Stimulated activated CD4-positive, alpha-beta T cell treated with anti-CD3 and anti-CD28 coated beads, TNF-alpha, amount 100 ng/mL, for 24 hours (primary cell): ENCODE measurements at places on chromosomes 16 and 17.

DNA sequence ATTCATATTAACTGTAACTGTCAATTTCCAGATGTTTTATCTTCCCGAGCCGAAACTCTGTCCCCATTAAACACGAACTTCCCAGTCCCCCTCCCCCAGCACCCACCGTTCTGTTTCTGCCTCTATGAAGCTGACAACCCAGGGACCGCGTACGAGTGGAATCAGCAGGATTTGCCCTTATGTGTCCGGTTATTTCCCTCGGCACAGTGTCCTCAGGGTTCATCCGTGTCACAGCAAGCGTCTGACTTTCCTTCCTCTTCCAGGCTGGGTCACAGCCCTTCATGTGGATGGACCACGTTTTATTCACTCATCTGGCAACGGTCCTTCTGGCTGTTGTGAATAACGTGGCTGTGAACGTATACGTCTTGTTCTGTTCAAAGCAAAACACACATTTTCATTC is 31.3 kb downstream of the METRNL start:
- DNase-seq = no peak

GRCh38 chr17:58081646-58082340 is 1.4 kb upstream of the DYNLL2 start:
- DNase-seq = no peak

DNA sequence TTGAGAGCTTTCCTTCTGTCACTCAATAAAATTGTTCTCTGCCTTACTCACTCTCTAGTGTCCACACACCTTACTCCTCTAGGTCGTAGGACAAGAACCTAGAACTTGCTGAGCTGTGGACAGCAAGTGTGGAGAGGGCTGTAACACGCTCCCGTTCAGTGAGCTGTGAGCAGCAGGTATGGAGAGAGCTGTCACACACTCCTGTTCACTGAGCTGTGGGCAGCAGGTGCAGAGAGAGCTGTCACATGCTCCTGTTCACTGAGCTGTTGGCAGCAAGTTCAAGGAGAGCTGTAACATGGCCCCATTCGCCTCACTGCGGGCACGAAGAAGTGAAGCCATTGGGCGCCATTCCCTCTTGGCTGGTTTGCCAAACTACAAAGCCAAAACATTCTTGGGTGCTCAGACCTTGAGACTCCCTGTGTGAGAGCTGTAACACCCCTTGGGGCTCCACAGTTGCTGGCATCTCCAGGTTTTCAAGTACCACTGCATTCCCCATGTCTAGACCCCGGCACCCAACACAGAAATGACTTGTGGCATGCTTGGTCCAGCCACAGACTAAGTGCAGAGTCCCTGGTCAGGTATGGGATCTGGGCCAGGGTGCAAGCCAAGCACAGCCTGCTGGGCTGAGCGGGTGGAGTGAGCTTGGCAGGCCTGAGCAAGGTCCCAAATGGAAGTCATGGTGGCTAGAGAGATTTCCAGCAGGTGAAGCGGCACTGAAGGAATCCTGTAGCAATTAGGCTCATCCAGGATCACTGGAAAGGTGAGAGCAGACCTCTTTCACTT is 608.0 kb upstream of the CDH8 start:
- no peak for DNase-seq

DNA sequence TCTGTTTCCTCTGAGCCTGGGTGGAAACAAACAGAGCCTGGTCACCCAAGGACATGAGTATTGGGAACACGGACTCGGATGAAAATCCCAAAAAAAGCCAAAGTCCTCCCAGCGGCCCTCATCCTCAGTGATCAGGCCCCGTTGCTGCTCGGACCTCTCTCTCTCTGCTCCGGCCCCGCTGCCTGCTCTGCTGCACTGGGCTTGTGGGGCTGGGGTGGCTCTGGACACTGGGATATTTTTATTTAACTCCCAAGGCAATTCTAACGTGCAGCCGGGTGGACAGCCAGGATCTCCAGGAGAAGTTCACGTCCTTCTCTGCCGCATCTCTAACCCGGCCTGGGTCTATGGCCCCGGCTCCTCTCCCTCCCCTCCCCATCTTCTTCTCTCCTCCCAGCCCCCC is 280.9 kb upstream of the TNRC6C start:
- DNase-seq = no peak

DNA sequence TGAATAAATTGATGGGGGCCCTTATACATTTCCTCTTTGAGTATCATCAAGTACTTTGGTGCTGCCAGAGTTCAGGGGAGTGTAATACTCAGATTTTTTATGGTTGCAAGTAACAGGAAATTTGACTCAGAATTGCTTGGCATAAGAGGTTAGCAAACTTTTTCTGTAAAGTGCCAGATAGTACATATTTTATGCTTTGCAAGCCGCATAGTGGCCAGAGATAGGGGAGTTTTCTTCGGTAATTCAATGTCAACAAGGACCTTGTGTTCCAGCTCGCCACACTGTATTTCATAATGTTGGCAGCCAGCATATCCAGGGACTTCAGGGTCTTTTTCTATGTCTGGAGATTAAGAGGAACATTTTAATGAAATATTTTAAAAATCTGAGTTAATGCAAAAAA is 51.0 kb upstream of the MARCHF10 start:
- no peak for DNase-seq

- peak; percentile 39 for DNase-seq
Measured at GRCh38 chr16:3503523-3503922, 2.7 kb downstream of the CLUAP1 start.

DNA sequence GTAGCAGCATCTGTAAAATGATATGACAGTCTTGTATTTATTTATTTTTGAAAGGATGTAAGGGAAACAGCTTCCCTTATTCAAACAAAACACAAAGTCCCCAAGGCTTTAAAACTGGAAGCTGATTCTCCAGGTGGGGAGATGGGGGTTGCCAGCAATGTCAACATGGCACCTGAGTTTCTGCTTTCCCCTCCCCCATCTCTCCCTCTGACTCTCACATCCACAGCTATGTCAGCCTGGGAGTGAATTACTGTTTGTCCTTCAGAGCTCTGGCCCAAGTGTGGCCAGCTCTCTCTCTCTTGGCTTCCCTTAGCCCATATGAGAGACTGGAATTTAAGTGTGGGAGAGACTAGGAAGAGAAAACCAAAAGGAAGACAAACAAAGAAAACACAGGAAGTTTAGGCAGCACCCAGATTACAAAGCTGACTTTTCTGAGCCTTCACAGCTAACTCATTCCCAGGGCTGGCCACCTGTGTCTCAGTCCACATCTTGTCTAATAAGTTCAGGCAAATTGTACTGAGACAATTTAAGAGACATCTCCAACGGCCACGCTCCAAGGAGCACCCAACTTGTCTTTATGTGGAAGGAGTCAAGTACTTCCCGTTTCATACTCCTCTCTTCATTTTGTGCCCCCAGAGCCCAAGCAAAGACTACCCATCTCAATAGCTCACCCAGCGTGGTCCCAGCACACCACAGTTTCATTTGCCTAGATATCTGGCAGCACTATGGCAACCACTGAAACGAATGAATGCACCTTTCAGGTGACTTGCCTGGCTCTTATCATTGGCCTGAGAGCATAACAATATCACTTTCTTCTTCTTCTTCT is 69.2 kb downstream of the SOX9 start:
- no peak for DNase-seq

DNA sequence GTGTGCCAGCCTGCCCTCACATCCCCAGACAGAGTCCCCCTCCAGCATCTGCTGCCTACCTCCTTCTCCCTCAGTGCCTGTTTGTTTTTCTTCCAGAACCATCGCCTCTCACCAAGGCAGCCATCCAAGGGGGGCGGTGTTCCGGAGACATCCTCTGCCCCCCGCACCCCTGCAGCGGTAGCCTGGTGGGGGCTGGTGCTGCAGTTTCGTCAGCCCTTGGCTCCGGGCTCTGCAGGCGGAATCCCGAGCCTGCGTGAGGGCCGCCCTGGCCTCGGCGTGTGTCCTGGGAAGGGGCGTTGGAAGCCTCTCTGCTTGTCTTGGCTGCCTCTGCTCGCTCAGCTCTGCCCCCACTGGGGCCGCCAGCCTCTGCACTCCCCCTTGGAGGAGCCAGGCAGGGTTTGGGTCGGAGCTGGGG is 126.0 kb upstream of the CIBAR2 start:
- DNase-seq = no peak

GRCh38 chr17:79622122-79622601 is 11.3 kb upstream of the RBFOX3 start:
- no peak for DNase-seq

DNA sequence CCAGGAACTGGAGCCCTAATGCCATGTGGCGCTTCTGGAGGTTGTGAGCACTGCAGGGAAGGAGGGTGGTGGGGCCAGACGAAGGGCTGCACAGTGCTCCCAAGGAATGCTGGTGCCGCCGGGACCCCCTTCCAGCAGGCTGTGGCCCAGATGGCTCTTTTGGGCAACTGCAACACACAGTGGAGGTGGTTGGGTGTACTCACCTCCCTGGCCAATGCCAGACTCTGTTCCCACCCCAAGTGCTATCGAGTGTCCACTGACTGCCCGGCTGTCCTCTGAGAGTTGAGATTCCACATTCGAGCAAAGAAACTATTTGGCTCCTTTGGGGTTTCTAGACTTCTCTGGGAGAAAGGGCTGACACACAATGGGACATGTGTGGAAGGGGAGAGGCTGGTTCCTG is 167.9 kb downstream of the RGS9 start:
- DNase-seq = no peak

DNA sequence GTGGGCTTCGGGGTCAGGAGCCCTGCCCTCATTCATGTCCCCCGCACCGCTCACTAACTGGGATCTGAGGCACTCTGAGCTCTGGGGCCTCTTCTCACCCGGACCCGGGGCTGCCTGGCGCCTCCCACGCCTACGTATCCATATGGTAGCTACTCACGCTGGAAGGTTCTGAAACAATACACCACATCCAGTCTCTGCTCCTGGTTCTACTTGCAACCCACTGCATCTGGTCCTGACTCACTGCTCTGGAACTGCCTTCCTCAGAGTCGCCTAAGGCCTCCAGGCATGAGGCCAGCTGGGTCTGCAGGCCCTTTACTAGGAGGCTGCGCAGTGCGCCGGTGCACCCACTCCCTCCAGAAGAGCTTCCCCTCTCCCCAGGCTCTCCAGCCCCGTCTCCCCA is 18.1 kb downstream of the USP36 start:
- DNase-seq = no peak

GRCh38 chr17:64920026-64920418 is 744 bp upstream of the LRRC37A3 start:
- no peak for DNase-seq

- no peak for DNase-seq
Measured at GRCh38 chr16:48434653-48435317, 49.6 kb upstream of the SIAH1 start.

GRCh38 chr17:55478971-55479370 is 32.3 kb downstream of the SMIM36 start:
- no peak for DNase-seq

- DNase-seq = no peak
Measured at GRCh38 chr16:29743827-29744531, 1.8 kb downstream of the C16orf54 start.

DNA sequence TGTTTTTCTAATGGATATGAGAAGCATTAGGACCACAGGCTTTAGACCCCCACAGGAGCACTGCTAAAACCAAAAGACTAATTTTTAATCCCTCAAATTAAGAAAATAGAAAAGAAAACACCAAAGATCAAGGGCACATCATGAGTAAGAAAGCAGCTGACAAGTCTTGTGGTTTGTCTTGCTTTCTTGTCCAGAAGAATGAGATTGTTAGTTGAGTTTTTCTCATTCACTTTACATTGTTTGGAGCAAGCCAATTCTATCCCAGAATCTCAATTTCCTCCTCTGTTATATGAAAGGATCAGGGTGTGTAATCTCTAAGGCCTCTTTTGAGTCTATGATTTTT is 899.0 kb downstream of the KCNJ2 start:
- no peak for DNase-seq

DNA sequence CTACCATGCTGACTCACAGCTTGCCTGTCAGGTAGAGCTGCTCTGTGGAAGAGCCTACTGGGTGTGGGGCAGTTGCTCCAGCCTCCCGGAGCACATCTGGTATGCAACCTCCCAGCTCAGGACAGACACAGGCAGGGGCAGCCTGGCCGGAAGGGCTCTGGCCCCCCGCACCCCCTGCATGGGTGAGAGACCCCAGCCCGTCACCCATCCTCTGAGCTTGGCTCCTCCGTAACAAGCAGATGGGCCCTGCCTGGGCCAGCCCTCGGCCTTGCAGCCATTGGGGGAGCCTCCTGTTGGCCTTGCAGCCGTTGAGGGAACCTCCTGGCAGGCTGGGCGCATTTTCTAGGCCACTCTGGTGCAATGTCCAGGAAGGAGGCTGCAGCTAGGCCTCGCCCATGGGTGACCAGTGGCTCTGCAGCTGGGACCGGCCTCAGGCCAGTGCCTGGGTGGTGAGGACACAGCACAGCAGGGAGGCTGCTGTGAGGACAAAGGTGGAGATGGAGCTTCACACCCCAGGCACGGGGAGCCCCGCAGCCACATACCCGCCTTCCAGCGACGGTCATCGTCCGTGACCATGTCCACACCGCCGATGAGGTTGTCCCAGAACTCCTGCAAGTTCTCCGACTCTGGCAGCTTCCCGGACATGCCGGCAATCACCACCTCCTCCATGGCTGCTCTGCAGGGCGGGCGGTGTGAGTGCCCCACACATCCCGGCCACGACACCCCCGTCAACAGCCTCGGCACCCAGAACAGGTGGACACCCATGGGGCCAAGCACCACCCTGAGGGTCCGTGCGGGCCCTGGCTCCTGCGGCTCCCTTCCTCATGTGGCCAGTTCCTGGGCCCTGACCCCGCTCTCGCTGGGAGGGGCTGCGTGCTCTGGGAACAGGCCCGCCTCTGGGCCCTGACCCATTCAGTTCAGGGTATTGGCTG is 2.0 kb downstream of the FASN start:
- no peak for DNase-seq

DNA sequence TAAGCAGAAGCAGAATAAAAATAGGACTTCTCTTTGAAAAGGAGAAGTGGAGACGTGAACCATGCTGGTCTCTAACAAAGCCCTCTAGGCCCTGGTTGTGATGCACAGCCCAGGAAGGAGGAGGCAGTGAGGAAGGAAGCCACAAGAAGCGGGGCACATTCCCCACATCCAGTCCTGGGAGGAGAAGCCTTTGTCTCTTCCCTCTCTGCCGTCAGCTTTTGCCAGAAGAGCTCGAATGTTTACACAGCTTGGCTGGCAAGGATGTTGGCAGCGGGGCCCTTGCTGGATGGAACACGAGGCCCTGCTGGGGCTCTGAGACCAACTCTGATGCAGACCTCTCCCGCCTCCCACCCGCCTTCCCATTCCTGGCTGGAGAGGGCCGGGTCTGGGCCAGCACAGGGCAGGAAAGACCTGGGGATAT is 91.3 kb downstream of the MAF start:
- no peak for DNase-seq

DNA sequence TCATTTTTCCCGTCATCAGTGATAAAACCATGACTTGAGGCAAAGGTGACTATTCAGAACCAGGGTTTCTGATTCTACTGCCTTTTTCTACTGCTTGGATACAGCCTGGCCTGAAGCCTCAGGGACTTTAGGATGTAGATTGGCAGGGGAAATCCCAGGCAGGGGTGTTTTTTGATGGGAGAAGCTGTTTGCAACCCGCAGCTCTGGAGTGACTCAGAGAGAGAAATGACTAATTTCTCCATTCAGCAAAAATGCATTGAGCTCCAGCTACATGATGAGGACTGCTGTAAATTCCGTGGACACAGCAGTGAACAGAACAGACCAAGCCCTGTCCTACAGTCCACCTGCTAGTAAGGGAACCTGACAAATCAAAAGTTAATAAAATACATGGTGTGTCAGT is 560.6 kb downstream of the CDH13 start:
- peak; percentile 4 for DNase-seq

GRCh38 chr17:66953630-66954020 is 10.9 kb upstream of the CACNG4 start:
- no peak for DNase-seq
